ENCODE measurements at places on chromosomes 16 and 17. TPM values are rescaled to one million over a fixed set of nuclear protein-coding genes. Genes with fewer than 3 reads are reported as not detected.

Gene OSBPL7
- total RNA-seq = 2.7 TPM

Gene MMP28
- 37.8 TPM for total RNA-seq

Gene XAF1
- 0.43 TPM for total RNA-seq

Gene ASPA
- not detected for total RNA-seq

Gene CLDN6
- total RNA-seq = 4.8 TPM

Gene SALL1
- total RNA-seq = 0.48 TPM
